Right lobe of liver (tissue), 6 donors: ENCODE measurements at places on chromosomes 16 and 17. TPM values are rescaled to one million over a fixed set of nuclear protein-coding genes. Genes with fewer than 3 reads are reported as not detected.

SDR42E2 gene
- total RNA-seq, result not detected

XAF1 gene
- total RNA-seq, result 31.4 TPM

ENPP7 gene
- 43.2 TPM for total RNA-seq

SHISA9 gene
- 0.06 TPM for total RNA-seq

ZNF652 gene
- total RNA-seq, result 23.6 TPM

CLEC18B gene
- 0.71 TPM for total RNA-seq

LITAFD gene
- total RNA-seq, result not detected

NLGN2 gene
- total RNA-seq, result 3.6 TPM

DNA sequence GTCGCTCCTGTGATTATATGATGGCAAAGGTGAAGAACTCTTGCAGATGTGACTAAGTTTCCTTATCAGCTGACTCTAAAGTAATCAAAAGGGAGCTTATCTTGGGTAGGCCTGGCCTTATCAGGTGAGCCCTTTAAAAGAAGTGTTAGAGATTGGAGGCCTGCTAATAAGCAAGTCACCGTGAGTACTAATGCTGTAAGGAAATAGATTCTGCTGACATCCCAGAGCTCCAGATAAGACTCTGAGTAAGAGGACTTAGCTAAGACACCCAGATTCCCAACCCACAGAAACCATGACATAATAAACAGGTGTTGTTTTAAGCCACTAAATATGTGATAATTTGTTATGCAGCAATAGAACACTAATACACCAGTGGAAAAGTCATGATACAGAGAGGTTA lies 99.9 kb upstream of the FAM20A start:
- no peak overlapping the region for H3K4me3 ChIP-seq
- no peaks in the 10 kb centered on the region for H3K27me3 ChIP-seq
- no peak for DNase-seq
- H3K36me3 ChIP-seq, result no peaks in the 10 kb centered on the region
- no peaks in the 10 kb centered on the region for H3K4me1 ChIP-seq

DNA sequence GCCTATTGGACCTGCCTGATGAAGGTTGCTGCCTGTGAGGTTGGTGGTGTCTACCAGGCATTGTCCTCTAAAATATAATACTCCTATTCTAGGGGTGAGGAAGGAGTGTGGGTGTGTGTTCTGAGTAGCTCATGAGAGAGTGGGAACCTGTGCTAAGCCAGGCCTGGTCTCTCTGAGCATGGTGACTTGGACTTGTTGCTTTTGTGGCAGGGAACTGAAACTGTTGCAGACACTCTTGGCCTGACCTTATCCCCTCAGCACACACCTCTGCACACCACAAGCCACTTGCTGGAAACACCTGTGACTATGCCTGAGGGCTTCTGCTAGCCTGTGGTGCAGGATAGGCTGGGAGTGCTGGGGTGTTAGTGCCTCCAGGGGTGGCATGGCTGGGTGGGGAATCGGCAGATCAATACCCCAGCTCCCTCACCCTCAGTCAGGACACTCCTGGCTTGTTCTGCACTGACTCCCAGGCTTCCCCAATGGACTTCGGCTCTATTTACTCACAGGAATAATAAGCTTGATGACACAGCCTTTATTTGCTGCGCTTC lies 29.9 kb downstream of the PLCG2 start:
- DNase-seq, result no peak
- H3K4me3 ChIP-seq, result no peak overlapping the region
- H3K27ac ChIP-seq, result no peak overlapping the region
- H3K36me3 ChIP-seq, result no peaks in the 10 kb centered on the region
- H3K4me1 ChIP-seq, result no peaks in the 10 kb centered on the region
- H3K27me3 ChIP-seq, result no peaks in the 10 kb centered on the region

GRCh38 chr16:70523743-70524398 lies at the start of gene SF3B3:
Gene SF3B3 (plus strand): TSS chr16:70523816. CDS start chr16:70526657, 2,841 bp downstream.
- peak within 1 kb of the TSS; percentile 78 for H3K27ac ChIP-seq
- H3K4me3 ChIP-seq, result peak within 1 kb of the TSS; percentile 70
- H3K27me3 ChIP-seq, result no peaks in the 10 kb centered on the region
- H3K4me1 ChIP-seq, result peaks cover 33% of the 10 kb centered on the region
- DNase-seq, result peak; percentile 75

GRCh38 chr17:68577497-68577821 lies 23.7 kb downstream of the FAM20A start:
- no peaks in the 10 kb centered on the region for H3K27me3 ChIP-seq
- H3K27ac ChIP-seq, result no peak overlapping the region

GRCh38 chr17:82374626-82375331 lies 3.2 kb downstream of the UTS2R start:
- no peak for DNase-seq
- peaks cover 6% of the 10 kb centered on the region for H3K27me3 ChIP-seq
- no peak overlapping the region for H3K4me3 ChIP-seq
- no peak overlapping the region for H3K27ac ChIP-seq
- H3K36me3 ChIP-seq, result no peaks in the 10 kb centered on the region

- no peak for DNase-seq
- H3K36me3 ChIP-seq, result peaks cover 17% of the 10 kb centered on the region
- no peaks in the 10 kb centered on the region for H3K4me1 ChIP-seq
- no peak overlapping the region for H3K4me3 ChIP-seq
- H3K27ac ChIP-seq, result no peak overlapping the region
- no peaks in the 10 kb centered on the region for H3K27me3 ChIP-seq
Measured at GRCh38 chr17:42474276-42474675, 15.6 kb downstream of the ATP6V0A1 start.

- H3K4me3 ChIP-seq, result no peak overlapping the region
- H3K4me1 ChIP-seq, result no peaks in the 10 kb centered on the region
- no peak overlapping the region for H3K27ac ChIP-seq
- H3K36me3 ChIP-seq, result no peaks in the 10 kb centered on the region
- no peak for DNase-seq
Measured at GRCh38 chr16:35749253-35750141, 2290.1 kb downstream of the TP53TG3F start.

- no peaks in the 10 kb centered on the region for H3K27me3 ChIP-seq
- DNase-seq, result no peak
- H3K4me3 ChIP-seq, result no peak overlapping the region
- no peaks in the 10 kb centered on the region for H3K4me1 ChIP-seq
Measured at GRCh38 chr17:75571885-75572215, 15.8 kb upstream of the MYO15B start.
